ENCODE measurements at places on chromosomes 7 and 10. TPM values are rescaled to one million over a fixed set of nuclear protein-coding genes. Genes with fewer than 3 reads are reported as not detected.

MOGAT3 gene
- total RNA-seq = not detected

DNA sequence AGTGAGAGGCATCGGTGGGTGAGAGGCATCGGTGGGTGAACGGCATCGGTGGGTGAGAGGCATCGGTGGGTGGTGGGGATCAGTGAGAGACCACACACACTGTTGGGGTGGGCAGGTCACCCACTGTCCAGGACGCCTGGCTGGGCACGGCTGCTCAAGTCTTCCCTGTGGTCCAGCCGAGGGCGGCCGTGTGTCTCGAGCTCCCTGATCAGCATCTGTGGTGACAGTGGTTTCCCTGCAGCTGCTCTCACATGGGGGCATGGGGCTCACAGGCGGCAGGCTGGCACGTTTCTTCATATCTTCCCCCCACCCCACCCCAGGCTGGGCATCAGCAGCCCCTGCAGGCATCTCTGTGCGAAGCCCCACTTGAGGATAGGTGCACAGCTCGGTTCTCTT is 78.2 kb downstream of the NKX6-2 start:
- DNase-seq = no peak

WEE2 gene
- total RNA-seq = not detected

- no peak for DNase-seq
These were observed 57.8 kb downstream of the HHEX start for GRCh38 chr10:92747600-92747999.

ACHE gene
- 9.3 TPM for total RNA-seq

MYOF gene
- total RNA-seq = 107 TPM

GRCh38 chr10:57815949-57816348 is 451.7 kb downstream of the IPMK start:
- no peak for DNase-seq

DNA sequence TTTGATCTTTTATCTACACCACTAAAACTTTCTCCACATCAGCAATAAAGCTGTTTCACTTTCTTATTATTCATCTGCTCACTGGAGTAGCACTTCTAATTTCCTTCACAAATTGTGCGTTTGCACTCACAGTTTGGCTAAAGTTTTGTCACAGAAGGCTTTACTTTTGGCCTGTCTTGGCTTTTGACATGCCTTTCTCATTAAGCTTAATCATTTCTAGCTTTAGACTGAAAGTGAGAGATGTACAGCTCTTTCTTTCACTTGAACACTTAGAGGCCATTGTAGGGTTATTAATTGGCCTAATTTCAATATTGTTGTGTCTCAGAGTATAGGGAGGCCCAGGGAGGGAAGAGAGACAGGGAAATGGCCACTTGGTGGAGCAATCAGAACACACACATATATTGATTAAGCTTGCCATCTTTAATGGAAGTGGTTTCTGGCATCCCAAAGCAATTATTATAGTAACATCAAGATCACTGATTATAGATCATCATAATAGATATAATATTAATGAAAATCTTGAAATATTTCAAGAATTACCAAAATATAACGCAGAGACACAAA is 512.5 kb downstream of the ETV1 start:
- no peak for DNase-seq

DNA sequence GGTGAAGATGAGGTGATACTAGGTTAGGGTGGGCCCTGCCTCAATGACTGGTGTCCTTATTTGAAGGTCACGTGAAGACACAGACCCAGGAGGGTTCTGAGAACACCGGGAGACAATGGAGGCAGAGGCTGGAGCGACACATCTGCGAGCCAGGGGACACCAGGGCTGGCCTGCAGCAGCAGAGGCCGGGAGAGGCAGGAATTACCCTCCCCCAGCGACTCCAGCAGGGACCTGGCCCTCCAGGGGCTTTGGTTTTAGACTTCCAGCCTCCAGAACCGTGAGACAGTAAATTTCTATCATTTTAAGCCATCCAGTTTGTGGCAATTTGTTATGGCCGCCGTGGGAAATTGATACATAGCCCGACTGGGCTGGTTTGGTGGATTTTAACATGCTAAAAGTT is 152.2 kb downstream of the DNAJB6 start:
- no peak for DNase-seq

- DNase-seq = no peak
These were observed 42.4 kb upstream of the ASAH2 start for GRCh38 chr10:50293513-50294313.
